Breast epithelium (tissue), 4 donors: ENCODE measurements at places on chromosomes 2 and 18. TPM values are rescaled to one million over a fixed set of nuclear protein-coding genes. Genes with fewer than 3 reads are reported as not detected.
A peak's percentile ranks its signal among the peaks of the same experiment; 100 is the strongest.

DNA sequence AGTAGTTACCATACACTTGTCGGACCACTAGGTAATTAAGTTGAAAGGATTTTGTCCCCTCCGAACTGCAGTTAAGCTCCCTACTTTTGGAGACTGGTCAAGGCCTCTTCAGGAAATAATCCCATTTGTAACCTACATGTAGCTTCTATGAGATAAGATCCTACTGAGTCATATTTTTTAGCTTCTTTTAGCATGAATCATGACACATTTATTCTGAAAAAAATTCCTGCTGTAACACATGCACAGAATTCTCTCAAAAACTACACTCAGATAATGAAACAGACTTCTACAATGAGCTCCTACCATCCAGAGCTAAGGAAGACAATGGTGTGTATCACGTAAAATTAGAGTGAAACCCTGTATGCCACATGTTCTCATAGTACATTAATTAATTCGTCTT is 100.7 kb upstream of the CCDC195 start:
- no peaks in the 10 kb centered on the region for H3K4me1 ChIP-seq
- no peaks in the 10 kb centered on the region for H3K27me3 ChIP-seq
- H3K27ac ChIP-seq: no peak overlapping the region
- H3K36me3 ChIP-seq: no peaks in the 10 kb centered on the region

- H3K27me3 ChIP-seq: no peaks in the 10 kb centered on the region
- DNase-seq: no peak
- no peak overlapping the region for H3K4me3 ChIP-seq
- no peaks in the 10 kb centered on the region for H3K4me1 ChIP-seq
- no peaks in the 10 kb centered on the region for H3K36me3 ChIP-seq
- H3K27ac ChIP-seq: no peak overlapping the region
Measured at GRCh38 chr2:233178994-233179847, 72.3 kb upstream of the ATG16L1 start.

DNA sequence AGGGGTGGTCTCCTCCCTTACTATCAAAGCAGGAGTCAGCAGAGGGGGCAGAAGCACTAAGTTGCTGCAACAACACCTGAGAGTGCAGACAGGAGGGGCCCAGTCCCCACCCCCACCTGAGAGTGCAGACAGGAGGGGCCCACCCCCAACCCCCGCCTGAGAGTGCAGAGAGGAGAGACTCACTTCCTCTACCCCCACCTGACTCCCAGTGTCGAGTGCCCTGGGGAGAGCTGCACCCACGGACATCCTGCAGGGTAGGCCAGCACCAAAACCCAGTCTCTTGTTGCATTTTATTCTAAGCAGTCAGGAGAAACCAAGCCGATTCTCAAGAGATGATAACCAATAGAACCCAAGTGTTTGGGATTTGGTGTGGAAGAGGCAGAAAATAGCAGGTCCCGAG is 78.4 kb downstream of the NAPG start:
- no peak overlapping the region for H3K4me3 ChIP-seq
- no peaks in the 10 kb centered on the region for H3K27me3 ChIP-seq
- H3K36me3 ChIP-seq: no peaks in the 10 kb centered on the region
- no peak for DNase-seq

DNA sequence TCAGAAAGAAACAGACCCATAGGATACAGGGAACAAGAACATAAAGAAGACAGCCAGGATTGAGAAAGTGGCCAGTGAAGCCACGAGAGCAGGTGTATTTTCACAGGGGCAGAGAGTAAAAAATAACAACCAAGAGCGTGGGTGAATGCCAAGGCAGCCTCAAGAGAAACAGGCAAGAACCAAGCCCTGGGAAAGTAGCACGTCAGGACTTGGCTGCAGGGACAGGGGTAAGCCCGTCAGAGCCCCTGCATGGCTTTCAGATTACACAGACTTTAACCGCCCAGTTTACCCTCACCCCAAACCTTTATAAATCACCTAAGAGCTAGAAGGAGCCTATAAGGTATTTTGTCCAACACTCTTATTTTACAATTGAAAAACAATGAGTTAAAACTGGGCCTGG is 43.7 kb downstream of the ARL4C start:
- no peak for DNase-seq
- no peaks in the 10 kb centered on the region for H3K36me3 ChIP-seq
- no peak overlapping the region for H3K4me3 ChIP-seq
- H3K27me3 ChIP-seq: no peaks in the 10 kb centered on the region
- H3K4me1 ChIP-seq: no peaks in the 10 kb centered on the region
- H3K27ac ChIP-seq: no peak overlapping the region

POTEC gene
- not detected for total RNA-seq

ACOXL gene
- total RNA-seq: not detected

GRCh38 chr2:96493072-96493471 is 12.1 kb downstream of the NEURL3 start:
- DNase-seq: no peak
- H3K27me3 ChIP-seq: no peaks in the 10 kb centered on the region
- H3K27ac ChIP-seq: no peak overlapping the region
- H3K4me1 ChIP-seq: no peaks in the 10 kb centered on the region
- H3K4me3 ChIP-seq: no peak overlapping the region
- no peaks in the 10 kb centered on the region for H3K36me3 ChIP-seq

DNA sequence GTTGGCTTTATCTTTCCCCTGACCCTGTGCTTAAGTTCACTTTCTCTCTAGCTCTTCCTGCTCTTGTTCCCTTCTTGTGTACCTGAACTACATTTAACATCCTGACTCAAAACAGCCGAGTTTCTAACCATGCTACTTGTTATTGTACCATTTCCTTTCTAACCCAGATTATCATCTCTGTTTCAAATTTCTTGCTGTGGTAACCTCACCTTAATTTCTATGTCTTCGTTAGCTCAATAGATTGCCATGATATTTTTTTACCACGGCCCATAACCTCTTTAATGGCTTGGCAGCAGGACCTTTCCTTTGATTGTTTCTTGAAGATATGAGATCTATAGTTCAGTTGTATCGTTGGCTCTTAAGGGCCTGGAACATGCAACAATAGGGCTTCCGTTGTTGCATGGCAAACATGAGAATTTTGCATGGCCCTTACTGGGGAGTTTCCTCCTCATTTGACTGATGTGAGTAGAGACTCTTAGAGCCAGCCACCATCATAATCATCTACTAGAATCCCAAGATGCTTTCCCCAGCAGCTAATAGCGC is 11.1 kb downstream of the CFAP36 start:
- no peak for DNase-seq
- no peak overlapping the region for H3K4me3 ChIP-seq
- no peak overlapping the region for H3K27ac ChIP-seq
- no peaks in the 10 kb centered on the region for H3K4me1 ChIP-seq
- H3K36me3 ChIP-seq: peaks cover 4% of the 10 kb centered on the region

DNA sequence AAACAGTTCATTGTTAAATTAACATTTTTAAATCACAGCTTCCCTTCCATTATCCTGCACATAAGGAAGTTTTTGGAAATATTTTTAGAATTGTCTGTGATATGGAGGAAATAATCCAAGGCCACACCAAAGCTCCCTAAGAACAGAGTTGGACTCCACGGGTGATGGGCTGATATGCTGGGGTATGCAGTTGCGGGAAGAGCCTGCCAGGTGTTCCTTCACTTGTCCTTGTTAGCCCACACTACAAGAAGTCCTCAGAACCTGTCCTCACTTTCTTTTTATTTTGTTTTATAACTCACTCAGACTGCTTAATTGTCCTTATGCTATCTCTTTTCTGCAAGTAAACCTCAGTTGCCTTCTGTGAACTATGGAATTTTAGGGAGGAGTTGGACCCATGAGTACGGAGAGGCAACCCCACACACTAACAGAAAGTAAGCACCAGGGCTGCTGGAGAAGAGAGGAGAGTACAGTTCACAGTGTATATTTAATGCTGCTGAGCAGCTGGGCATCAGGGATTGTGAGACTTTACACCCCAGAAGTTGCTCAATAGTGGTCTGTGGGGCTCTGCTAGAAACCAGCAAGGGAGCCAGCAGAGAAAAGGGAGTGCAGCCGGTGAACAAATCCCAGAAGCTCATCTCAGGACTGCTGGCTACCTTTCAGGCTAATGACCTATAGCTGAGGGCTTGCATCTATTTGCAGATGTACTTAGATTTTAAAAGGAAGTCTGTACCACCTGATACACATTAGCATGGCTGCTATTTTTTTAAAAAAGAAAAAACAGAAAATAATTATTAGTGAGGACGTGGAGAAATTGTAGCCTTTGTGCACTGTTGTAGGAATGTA is 280.1 kb upstream of the STON1 start:
- no peaks in the 10 kb centered on the region for H3K4me1 ChIP-seq
- no peak for DNase-seq
- no peak overlapping the region for H3K27ac ChIP-seq
- H3K36me3 ChIP-seq: no peaks in the 10 kb centered on the region
- H3K27me3 ChIP-seq: no peaks in the 10 kb centered on the region
- no peak overlapping the region for H3K4me3 ChIP-seq

ATAD2B gene
- 34.4 TPM for total RNA-seq

LOXHD1 gene
- 1.6 TPM for total RNA-seq

- H3K4me3 ChIP-seq: no peak overlapping the region
- H3K4me1 ChIP-seq: no peaks in the 10 kb centered on the region
- DNase-seq: no peak
- H3K27me3 ChIP-seq: no peaks in the 10 kb centered on the region
Measured at GRCh38 chr2:7905756-7906155, 776.1 kb upstream of the ID2 start.

- H3K36me3 ChIP-seq: no peaks in the 10 kb centered on the region
- no peaks in the 10 kb centered on the region for H3K4me1 ChIP-seq
- no peaks in the 10 kb centered on the region for H3K27me3 ChIP-seq
- DNase-seq: no peak
- no peak overlapping the region for H3K27ac ChIP-seq
Measured at GRCh38 chr2:145484448-145485097, 964.7 kb upstream of the ZEB2 start.

DNA sequence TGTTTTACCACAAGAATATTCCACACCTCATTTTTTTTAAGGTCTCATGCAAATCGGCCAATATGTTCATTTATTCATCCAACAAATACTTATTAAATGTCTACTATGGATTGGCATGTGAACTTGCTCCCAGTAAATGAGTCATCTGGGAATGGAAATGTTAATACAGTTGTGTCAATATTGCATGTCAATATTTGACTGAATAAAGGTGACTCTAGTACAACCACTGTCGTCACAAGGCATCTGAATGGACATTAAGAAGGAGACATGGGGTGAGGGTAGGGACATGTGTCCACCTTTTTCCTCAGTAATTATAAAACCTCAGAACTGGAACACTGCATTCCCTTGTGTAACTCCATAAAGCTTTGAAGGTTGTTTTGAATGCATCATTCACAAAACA is 365.4 kb downstream of the ADCYAP1 start:
- DNase-seq: no peak
- no peaks in the 10 kb centered on the region for H3K4me1 ChIP-seq
- no peaks in the 10 kb centered on the region for H3K36me3 ChIP-seq
- no peak overlapping the region for H3K27ac ChIP-seq

YES1 gene
- total RNA-seq: 108 TPM

GRHL1 gene
- total RNA-seq: 40.0 TPM

GRCh38 chr2:74206180-74206688 is 7.8 kb downstream of the MTHFD2 start:
- H3K36me3 ChIP-seq: no peaks in the 10 kb centered on the region
- no peak for DNase-seq
- H3K4me3 ChIP-seq: peak overlapping the region; percentile 15
- peaks cover 10% of the 10 kb centered on the region for H3K4me1 ChIP-seq
- peak overlapping the region; percentile 85 for H3K27ac ChIP-seq

DNA sequence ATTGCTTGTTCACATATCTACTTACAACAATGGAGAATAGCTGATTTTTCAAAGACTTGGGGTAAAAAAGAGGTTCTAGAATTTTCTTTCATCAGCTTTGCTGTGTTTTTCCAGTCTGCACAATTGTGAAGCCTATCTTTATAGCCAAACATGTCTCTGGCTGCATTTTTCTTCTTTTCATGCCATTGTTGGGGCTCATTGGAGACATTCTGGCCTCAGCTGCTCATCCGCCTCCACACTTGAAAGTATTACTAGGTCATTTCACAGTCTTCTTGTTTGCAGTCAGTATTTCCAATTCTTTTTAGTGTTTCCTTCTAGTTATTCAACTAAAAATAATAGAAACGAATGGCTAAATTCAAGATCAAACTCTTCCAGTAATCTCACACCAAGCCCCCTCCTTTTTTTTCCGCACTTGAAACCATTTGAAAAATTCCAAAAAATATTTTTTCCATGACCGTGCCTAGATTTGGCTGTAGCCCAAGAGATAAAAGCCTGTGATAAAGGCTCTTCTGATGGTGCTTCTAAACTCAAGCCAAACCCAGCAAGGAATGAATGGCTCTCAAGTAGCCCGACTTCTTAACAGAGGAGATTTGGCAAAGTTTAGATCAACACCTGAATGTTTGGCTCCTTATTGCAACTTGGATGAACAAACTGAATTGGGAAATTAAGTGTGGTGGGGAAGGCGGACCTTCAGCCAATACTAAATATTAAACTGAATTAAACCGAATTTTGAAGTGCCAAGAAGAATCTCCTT is 103.4 kb downstream of the NRP2 start:
- no peaks in the 10 kb centered on the region for H3K4me1 ChIP-seq
- no peak for DNase-seq
- no peaks in the 10 kb centered on the region for H3K27me3 ChIP-seq
- no peaks in the 10 kb centered on the region for H3K36me3 ChIP-seq
- peak overlapping the region; percentile 36 for H3K27ac ChIP-seq

HYCC2 gene
- total RNA-seq: 16.4 TPM

NPAS2 gene
- 6.2 TPM for total RNA-seq

FTCDNL1 gene
- 5.2 TPM for total RNA-seq

GAD1 gene
- total RNA-seq: 0.66 TPM

DNA sequence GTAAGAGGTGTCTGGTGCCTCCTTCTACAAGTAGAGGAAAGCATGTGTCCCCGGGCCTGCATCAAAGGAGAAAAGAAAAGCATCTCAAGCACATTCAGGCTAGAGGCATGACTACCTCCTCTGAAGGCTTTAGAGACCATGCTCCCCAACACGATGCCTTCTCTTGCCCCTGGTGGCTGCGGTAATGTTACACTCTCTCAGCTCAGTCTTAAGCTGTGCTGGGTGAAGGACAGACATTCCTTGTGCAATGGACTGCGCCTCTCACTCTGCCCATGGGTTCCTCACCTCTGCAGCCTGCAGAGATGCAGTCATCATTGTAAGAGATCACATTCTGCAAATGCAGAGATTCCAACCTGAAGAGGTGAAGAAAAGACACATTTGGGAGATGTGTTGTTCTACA is 148.2 kb upstream of the HNRNPA3 start:
- no peak overlapping the region for H3K27ac ChIP-seq
- no peaks in the 10 kb centered on the region for H3K27me3 ChIP-seq
- no peak for DNase-seq
- H3K36me3 ChIP-seq: no peaks in the 10 kb centered on the region
- H3K4me3 ChIP-seq: no peak overlapping the region

DNA sequence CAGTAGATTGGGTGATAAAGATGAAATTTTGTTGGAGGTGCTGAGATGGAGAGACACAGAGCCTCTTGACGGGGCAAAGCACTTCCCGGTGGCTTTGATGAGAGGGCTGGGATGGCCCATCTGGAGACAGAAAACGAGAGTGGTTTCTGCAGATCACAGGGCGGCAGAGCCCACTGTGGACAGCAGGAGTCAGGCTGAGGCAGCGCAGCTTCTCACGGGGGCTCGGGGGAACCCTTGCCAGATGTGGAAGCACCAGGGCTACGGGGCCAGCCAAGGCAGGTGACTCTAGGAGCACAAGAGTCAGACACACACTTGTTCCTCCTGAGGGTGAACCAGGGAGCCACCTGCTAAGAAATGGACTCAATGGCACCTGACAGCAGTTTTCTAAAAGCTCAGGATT is 78.5 kb downstream of the TPO start:
- no peaks in the 10 kb centered on the region for H3K27me3 ChIP-seq
- DNase-seq: no peak
- H3K4me1 ChIP-seq: no peaks in the 10 kb centered on the region
- no peak overlapping the region for H3K4me3 ChIP-seq

- no peak for DNase-seq
- no peak overlapping the region for H3K4me3 ChIP-seq
- no peaks in the 10 kb centered on the region for H3K4me1 ChIP-seq
- H3K36me3 ChIP-seq: no peaks in the 10 kb centered on the region
Measured at GRCh38 chr2:195694553-195694952, 37.5 kb downstream of the SLC39A10 start.
